ENCODE measurements at places on chromosomes 6 and 20.

DNA sequence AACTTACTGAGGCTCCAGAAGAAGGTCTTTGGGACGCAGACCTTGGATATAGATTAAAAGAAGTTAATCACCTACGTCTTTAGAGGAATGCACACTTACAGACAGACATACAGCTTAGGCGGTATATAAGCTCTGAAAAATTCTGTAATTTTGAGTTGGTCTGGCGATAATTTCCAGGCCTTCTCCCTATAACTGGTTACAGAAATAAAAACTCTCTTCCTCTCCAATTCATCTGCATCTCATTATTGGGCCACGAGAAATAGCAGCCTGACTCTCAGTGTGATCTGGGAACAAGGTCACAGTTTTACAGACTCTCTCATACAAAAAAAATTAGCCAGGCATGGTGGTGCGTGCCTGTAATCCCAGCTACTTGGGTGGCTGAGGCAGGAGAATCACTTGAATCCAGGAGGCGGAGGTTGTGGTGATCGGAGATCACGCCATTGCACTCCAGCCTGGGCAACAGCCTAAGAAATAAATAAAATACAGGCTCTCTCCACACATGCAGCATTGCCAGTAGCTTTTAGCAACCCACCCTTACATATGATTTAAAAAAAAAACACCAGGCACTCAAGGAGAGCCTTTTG, 4.7 kb downstream of the ZBTB24 start:
- no peak for DNase-seq

DNA sequence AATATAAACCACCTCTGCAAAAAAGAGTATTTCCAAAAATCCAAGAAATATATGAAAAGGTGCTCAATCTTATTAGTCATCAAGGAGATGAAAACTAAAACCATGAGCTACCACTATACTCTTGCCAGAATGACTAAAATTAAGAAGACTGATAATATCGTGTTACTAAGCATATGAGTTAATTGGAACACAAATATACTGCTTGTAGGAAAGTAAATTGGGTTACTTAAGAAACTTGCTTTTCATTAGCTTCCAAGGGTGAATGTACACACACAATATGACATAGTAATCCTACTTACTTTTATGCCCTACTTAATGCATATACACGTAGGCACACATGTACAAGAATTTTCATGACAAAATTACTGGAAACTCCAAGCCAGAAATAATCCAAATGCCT, 3.4 kb downstream of the THEMIS start:
- DNase-seq, result no peak

DNA sequence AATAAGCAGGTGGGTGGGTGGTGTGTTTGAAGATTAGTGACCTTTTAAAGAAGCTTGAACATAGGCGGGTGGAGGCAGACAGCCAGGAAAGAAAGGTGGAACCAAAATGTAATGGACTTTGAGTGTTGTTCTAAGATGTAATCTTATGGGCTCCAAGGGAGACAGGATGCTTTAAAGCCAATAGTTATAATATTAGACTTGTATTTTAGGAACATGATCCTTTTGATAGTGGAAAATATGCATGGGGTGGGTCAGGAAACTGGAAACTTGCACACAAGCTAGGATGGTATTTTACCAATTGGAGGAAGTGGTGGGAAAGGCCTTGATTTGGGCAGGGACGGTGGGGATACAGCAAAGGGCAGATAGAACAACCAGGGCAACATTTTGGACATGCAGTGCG, 151.8 kb upstream of the PDE7B start:
- no peak for DNase-seq

DNA sequence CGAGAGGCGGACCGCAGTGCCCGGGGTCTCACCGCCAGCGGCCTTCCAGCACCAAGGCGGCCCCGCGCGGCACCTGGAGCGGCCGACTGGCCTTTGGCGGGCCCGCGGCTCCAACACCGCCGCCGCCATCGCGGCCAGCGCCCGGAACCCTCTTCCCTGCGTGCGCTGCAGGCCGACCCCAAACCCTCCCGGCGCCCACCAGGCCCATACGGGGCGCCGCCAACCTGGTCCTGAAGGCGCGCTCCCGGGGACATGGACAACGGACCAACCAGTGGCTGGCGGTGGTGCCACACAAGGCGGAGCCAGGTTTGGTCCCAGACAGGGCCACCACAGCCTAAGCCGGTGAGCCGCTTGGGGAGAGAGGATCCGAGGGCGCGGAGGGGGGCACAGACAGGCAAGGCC, 1514.8 kb upstream of the DEFB115 start:
- no peak for DNase-seq

DNA sequence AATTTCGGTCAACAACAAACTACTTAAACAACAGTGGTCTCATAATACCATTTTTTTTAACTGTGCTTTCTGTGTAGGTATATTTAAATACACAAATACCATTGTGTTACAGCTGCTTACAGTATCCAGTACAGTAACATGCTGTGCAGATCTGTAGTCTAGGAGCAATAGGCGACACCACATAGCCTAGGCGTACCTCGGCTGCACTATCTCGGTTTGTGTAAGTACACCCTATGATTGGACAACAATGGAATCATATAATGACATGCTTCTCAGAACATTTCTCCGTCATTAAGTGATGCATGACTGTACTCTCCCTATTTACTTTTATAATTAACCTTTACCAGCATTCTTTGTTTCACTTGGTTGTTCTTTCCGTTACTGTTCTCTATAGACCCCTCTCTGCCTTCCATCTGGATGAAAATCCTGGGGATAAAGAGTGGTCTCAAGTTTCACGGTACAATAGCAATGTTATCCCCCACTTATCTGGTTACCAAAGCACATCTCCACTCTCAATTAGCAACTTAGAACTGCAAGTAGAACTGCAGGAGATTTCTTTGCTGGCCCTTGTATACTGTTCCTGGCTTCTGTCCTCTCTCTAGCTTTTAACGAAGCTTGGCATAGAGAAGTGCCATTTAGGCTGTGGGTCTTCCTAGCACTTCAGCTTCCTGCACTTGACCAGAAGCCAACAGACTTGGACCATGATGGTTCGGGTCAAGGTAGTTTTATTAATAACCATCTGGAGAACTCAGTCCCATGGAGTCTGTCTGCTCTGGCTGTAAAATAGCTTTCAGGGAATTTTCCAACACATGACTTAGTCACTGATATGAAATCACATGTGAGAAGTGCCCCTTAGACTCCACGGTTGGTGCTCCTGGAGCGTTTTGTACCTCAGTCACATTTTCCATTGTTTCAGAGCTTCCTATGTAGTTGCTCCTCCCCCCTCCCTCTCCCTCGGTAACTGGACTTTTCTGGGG, 80.4 kb upstream of the POPDC3 start:
- DNase-seq, result no peak

DNA sequence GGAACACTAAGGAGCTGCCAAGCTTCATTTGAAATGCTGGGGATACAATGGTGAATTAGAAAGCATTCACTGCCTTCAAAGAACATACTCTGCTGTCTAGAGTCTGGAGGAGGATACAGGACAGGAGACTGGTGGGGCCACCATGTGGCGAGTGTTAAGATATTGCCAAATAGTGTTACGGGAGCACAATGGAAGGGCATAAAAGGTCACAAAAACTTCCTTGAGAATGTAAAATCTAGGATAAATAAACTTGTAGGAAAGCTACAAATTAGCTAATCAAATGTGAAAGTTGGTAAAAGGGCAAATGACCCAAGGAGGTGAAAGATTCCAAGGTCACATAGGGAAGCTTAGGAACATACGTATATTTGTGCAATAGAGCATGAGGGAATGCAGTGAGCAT, 271.7 kb downstream of the RFPL4B start:
- no peak for DNase-seq

- DNase-seq, result no peak
Measured at GRCh38 chr6:168264593-168265335, 54.8 kb downstream of the DACT2 start.

GRCh38 chr6:21604081-21604480, 10.5 kb downstream of the SOX4 start:
- DNase-seq, result no peak

GRCh38 chr6:49766762-49767161, 20.3 kb downstream of the PGK2 start:
- no peak for DNase-seq

All from left renal pelvis (tissue), 4 donors.